Hematopoietic multipotent progenitor cell treated with erythropoietin and hydrocortisone succinate and interleukin-3 and kit ligand, for 17 days (in vitro differentiated cells): ENCODE measurements at places on chromosomes 11 and 22.

- no peak for DNase-seq
Observed at GRCh38 chr11:18668131-18668530, 30.4 kb upstream of the TMEM86A start.

DNA sequence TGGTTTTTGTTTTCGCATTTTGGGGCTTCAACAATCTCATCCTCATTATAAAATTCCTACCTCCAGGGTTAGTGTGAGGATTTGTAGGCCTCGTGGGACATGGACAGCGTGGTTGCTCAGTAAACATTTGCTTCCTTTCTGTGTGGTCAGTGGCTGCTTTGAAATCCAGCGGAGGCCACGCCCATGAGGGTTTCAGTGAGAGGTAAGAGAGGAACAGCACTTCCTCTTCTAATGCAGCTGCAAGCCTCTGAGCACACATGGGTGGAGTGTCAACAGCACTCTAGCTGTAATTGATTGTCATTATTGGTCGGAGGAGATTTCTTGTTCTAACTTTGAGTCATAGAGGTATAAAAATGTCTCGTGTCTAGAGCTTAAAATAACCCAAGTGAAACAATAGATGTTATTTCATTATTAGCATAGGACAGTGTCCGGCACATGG lies 6.0 kb upstream of the ARHGAP42 start:
- no peak for DNase-seq

- no peak for DNase-seq
Observed at GRCh38 chr11:65569164-65569972, 909 bp upstream of the ZNRD2 start.

GRCh38 chr11:134395002-134395401 lies 17.0 kb downstream of the B3GAT1 start:
- no peak for DNase-seq
